ENCODE measurements at places on chromosomes 11 and 22.

GRCh38 chr11:31869986-31870385 is 58.9 kb upstream of the PAX6 start:
- DNase-seq, result no peak

DNA sequence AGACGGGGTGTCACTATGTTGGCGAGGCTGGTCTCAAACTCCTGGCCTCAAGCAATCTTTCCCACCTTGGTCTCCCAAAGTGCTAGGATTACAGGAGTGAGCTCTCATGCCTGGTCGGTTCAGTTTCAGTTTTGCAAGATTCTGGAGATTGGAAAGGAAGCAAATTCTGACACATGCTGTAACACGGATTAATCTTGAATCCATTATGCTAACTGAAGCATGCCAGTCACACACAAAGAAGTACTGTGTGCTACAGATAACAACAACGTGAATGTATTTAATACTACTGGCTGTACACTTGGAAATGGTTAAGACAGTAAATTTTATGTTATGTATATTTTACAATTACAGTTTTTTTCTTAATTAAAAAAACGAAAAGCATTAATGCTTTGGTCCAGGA is 107.6 kb downstream of the MED15 start:
- DNase-seq, result no peak

GRCh38 chr11:111335549-111335948 is 37.2 kb downstream of the POU2AF3 start:
- DNase-seq, result no peak

GRCh38 chr22:48368975-48369525 is 1458.6 kb downstream of the BRD1 start:
- DNase-seq, result no peak

- no peak for DNase-seq
Measured at GRCh38 chr11:27213232-27213660, 149.8 kb downstream of the CCDC34 start.

DNA sequence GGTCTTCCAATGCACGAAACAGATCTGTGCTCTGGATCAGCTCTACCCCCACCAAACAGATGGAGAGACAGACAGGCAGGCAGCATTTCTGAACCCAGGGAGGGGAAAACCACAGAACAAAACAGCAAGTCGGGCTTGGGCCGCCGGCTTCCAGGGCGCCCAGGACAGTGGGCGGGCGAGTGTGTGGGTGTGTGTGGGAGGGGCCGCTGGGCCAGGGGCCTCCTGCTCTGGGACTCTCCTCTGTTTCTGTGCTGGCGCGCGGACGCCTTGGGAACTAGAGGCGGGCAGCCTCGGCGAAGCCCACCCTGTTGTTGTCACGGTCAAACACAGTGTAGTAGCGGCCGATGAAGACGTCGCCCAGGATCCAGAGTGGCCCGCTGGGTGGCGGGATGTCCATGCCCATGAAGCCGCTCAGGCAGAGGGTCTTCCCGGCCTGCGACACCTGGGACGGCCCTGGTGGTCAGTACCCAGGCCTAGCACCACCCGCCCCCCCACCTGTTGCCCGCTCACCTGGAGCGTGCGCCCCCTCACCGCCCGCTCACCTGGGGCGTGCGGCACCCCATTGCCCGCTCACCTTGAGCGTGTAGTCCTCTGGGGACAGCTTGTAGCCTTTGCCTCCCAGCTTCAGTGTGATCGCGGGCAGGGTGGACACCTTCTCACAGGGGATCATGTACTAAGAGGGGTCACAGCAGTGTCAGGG is 3.0 kb upstream of the IFITM10 start:
- peak; percentile 61 for DNase-seq

GRCh38 chr11:133714471-133715375 is 130.6 kb downstream of the SPATA19 start:
- no peak for DNase-seq

- peak; percentile 96 for DNase-seq
Measured at GRCh38 chr11:72821920-72822799, 7.9 kb downstream of the ATG16L2 start.

DNA sequence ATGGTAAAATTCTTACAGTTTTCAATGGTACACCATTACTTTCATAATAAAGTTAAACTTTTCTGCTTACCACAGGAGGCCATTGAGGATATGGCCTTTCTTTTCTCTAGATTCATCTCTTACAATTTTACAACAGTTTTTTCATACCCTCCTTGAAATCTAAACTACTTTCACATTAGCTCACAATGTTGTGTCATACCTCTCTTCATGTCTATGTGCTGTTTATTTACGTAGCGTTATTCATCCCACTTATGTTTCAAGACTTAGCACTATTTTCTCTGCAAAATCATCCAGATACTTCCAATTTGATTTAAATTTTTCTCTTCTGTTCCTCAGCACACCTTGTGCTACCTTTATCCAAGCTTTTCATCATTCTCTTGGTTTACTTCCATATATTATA is 123.3 kb downstream of the METTL15 start:
- no peak for DNase-seq

DNA sequence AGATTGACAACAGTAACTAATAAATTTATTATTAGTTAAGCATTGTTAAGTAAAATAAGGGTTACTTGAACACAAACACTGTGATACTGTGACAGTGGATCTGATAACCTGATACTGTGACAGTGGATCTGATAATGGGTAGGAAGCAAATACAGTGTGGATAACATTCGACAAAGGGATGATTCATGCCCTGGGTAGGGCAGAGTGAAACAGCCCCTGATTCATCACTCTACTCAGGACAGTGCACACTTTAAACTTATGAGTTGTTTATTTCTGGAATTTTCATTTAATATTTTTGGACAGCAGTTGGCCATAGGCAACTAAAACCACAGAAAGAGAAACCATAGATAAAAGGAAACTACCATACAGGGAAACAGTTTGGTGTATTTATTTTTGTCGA is 60.8 kb upstream of the CTSC start:
- DNase-seq, result no peak

DNA sequence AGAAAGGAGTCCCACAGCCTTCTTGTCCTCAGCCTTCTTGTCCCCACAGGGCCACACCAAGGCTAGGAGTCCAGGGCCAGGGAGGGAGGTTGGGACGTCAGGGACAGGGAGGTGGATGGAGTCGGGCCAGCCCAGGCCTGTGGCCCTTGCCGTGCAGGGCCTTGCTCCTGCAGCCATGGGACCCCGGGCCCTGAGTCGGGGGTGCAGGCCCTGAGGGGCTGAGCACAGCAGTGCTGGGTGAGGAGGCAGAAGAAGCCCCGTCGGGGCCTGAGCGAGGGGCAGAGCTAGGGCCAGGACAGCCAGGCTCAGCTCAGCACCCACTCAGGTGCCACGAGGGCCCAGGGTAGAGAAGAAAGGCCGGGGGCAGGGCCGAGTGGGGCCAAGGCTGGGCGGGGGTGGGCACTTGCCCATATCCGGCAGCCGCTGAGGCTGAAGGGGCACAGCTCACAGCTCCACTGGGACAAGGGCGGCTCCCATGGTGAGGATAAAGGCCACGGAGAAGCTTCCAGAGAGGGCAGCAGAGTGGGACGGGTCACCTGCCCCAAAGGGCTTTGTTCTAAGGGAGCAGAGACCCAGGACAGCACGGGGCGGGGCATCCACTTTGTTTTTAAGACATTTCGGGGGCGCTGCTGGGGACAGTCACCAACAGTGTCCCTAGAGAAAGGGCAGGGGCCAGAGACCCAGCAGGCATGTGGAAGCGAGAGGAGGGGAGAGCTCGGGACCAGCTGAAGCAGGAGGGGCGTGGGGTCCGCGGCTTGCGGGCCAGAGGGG is 3.6 kb downstream of the MLC1 start:
- DNase-seq, result no peak

DNA sequence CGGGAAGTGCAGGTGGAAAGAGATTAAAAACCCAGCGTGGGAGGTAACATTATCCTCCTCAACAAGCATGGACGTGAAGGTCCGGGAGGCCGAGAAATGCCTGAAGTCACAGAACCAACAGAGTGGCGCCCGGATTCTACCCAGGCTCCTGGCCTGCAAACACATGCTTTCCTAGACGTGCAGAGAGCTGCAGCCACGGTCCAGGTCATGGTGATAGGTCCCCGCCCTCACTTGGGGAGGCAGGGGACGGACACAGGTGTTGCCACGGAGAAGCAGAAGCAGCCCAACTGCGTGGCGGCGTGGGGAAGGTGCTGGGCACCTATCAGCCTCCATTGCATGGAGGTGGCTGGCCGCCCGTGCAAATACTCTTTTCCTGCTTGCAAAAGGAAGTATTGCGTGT is 148.8 kb downstream of the MPPED1 start:
- DNase-seq, result no peak

DNA sequence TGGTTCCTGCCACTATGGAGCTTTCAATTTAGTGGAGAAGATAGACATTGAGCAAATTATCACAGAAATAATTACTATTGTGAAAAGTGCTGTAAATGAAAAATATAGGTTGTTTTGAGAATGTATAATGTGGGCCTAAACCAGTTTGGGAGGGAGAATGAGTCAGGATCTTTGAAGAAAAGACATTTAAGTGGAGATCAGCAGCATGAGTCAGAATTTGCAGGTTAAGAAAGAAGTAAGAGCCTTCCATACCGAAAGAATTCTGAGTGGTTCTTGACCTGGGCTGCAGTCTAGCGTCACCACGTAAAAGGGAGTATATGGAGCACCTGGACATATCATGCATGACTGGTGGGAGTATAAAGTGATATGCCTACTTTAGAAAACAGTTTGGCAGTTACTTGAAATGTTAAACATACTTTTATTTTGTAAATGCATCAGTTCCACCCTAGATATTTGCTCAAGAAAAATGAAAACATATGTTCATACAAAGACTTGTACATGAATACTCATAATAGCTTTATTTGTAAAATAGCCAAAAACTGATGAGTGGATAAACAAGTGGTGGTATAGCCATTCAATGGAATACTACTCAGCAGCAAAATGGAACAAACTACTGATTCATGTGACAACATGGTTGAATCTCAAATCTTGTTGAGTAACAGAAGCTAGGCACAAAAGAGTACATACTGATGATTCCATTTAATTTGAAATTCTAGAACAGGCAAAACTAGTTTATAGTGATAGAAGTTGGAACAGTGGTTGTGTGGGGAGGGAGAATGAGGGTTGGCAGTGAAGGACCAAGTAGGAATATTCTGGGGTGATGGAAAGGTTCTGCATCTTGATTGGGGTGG is 99.2 kb downstream of the STIM1 start:
- DNase-seq, result no peak

DNA sequence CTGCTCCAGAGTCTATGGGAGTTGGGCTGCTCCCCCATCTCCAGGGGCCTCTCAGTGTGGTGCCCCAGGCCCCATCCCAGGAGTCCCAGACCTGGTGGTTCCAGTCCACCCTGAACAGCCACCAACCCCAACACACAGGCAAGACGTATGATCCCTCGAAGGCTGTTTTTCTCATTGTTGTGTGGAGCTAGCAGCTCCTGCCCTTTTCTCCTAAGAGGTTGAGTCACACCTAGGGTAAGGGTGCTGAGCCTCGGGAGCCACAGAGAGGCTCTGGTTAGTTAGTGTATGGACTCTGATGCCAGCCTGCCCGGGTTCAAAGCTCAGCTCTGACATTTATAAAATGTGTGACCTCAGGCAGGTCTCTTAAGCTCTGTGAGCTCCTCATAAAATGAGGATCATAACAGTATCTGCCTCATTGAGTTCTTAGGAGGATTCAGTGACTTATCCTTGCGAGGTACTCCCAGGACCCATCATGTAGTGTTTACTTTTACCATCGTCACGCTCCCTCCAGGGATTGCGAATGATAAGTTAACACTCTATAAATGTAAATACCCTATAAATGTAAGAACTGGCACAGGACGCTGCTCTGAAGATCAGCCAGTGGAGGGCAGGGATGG is 47.2 kb downstream of the FBLN1 start:
- DNase-seq, result no peak

GRCh38 chr11:134818516-134818915 is 406.5 kb upstream of the B3GAT1 start:
- DNase-seq, result no peak

GRCh38 chr11:73907191-73907590 is 30.4 kb downstream of the PAAF1 start:
- no peak for DNase-seq

- DNase-seq, result no peak
Measured at GRCh38 chr22:38901111-38901641, 29.2 kb upstream of the CBX6 start.

DNA sequence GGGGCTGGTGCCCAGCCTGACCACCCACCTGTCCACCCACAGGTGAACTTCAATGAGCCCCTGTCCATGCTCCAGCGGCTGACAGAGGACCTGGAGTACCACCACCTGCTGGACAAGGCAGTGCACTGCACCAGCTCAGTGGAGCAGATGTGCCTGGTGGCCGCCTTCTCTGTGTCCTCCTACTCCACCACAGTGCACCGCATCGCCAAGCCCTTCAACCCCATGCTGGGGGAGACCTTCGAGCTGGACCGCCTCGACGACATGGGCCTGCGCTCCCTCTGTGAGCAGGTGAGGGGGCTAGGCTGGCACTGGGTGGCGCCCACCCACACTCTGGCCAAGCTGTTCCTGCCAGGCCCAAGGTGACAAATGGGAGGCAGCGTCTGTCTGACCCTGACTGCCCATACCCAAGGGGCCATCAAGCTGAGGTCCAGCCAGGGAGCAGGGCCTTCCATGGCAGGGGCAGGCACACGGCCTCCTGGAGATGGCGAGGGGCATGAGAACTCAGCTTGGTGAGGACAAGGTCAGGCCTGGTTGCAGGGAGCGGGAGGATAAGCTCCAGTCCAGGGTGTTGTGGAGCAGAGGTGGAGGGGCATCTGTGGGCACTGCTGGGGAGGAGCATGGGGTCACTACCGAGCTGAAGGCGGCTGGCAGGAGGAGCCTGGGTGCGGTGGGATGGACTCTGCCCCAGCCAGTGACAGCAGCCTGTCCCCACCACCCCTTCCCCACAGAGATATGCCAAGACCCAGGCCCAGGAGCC is 77.7 kb downstream of the MORC2 start:
- DNase-seq, result no peak

DNA sequence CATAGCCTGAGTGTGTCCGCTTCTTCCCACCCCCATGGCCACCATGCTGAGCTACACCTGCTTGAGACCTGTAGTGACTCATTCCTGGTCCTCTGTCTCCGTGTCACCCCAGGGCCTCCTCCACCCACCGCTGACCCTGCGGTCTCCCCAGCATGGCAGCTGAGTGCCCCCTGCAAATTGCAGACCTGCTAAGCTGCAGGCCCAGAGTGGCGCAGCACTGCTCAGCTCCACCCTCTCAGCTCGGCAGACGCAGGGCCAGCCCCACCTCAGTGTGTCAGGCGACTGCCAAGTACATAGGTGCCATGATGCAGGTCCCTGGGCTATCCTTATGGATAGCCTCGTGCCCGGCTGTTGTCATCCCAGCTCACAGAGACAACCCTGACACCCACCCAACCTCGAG is 13.1 kb downstream of the MS4A15 start:
- no peak for DNase-seq

- DNase-seq, result no peak
Measured at GRCh38 chr11:109619498-109619897, 197.5 kb downstream of the C11orf87 start.

DNA sequence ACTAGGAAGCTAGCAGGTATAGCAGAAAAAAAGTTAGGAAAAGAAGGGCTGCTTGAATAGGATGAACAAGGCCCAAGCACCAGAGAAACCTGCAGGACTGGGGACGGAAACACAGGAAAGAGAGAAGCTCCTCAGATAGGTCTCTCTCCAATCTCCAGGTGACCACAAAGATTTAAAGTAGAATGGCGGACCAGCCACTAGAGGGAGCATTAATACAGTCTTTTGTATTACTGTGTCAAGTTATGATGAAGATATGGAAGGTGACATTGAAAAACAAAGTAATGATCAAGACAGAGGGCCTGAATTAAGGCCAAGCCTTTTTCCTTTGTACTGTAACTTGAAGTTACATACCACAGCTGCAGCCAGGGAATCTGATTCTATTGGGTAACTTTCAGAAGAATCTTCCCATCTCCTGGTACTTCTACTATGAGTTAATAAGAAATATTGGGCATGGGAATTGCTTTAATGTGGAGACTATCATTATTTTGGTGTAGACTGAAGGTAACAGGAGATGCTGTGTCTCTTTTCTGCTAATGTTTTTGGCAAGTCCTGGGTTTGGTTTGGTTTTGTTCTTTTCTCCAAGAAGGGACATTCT is 33.8 kb downstream of the OR2AG2 start:
- DNase-seq, result peak; percentile 43
